ENCODE measurements at places on chromosomes 7 and 10.

DNA sequence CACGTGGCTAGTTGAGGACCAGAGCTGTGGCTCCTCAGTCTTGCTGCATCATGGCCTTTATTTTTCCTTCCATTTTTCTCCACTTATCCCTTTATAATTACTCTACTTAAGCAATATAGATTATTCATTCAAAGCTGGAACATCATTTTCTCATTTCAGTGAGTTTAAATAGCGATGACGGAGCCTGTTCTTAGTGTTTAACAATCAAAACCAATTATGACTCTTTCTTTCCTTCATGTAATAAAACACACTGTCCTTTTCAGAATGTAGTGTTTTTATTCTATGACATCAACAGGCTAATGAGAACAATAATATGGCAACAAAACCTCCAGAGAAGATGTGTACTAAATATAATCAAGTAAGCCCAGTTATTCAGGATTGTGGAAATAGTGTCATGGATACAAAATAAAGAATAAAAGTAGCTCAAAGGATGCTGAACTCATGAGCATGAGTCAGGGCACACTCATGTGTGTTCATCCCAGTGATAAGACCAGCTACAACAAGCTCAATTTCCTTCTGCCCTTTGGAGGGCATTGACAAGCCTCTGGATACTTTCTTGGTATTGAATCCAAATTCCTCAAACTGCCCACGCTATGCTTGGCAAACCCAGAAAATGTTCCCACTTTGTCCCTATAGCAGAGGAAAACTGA lies 188.4 kb downstream of the CYP26A1 start:
- DNase-seq: no peak

GRCh38 chr7:157445956-157446295 lies 109.1 kb downstream of the DNAJB6 start:
- no peak for DNase-seq

DNA sequence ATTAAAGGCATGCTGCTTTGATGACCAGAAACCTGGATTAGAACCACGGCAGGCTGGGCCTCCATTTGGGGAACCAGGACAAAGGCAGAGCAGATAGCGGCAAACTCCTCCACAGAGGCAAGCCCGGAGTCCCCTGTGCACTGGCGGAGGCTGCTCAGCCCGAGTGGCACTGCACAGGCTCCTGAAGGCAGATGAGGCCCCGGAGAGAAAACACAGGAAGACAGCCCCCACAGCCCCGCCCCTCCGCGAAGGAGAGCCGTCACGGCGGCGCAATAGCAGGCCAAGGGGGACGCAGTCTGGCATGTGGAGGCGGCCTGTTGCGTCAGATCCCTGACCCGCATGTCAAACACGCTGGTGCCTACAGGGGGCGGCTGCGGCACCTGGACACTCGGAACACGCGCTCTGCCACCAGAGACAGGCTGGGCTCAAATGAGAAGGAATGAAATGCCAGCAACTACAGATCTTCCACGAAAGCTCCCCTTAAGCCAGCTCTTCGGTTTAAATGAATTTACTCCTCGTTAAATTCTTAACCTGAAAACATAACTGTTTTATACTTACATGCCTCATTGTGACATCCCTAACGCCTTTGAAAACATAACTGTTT lies 128.5 kb downstream of the MAD1L1 start:
- DNase-seq: peak; percentile 84

DNA sequence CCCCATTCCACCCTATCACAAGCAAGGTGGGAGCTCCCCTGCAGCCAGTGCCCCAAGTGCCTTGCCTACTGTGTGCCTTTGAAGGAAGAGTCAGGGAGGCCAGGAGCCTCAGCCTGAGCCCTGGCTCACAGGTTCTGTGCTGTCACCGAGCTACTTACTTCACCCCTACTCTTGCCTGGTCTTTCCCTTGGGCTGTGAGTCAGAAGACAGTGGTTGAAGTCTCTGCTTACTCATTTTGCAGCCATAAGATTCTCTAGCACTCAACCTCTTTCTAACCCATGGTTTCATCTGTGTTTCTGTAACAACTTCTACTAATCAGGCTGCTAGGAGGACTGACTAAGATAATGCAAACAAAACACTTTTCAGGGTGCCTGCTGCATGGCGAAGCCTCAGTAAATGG lies 114.5 kb downstream of the PLCE1 start:
- DNase-seq: no peak

DNA sequence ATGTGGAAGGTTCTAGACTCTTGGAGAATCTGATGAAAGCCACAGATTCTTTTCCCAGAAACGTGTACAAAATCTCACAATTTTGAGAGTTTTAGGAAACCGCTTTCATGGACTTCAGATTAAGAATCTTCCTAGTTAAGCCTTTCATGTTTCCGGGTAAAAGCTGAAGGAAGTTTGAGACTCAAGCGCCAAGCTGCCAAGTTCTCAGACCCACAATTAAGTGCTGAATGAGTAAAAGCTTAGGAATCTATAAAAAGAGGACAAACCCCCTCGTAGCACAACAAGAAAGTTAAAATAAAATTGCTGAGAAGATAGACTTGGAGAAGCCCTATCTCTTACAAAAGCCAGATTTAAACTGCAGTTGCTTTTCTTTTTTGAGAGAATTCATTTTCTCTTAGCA lies 99.6 kb downstream of the ST8SIA6 start:
- no peak for DNase-seq

DNA sequence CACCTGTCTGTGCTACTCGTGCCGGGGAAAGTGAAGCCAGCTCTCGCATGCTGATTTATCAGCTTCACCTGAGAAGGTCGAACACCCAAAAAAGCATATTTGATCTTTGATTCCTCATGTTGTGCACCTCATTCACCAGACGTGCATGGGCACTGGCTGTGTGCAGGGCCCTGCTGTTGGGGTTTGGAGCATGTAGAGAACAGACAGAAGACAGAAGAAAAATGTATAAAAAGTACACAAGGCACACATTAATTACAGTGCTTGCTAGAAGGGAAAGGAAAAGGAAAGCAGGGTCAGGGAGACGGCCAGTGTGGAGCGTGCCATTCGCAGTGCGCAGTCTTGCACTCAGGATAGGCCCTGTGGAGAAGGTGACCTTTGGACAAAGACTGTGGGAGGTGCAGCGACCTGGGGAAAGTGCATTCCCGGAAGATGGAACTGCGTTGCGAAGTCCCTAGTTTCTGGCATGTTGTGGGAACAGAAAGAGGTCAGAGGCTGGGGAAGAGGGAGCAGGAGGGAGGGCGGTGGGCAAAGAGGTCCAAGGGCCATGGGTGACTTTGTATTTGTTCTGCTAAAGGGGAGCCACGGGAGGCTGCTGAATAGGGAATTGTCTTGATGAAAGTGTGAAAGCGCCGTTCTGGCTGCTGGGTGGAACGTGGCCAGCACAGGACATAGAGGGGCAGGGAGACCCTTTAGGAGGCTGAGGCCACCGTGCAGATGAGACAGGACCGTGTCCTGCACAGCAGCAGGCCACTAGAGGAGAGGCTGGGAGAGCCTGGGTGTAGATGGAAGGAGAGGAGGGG lies 232.8 kb downstream of the GLRX3 start:
- no peak for DNase-seq

- no peak for DNase-seq
Measured at GRCh38 chr7:45048748-45049147, 40.0 kb downstream of the NACAD start.

GRCh38 chr7:36764929-36765328 lies 40.6 kb upstream of the AOAH start:
- DNase-seq: no peak

DNA sequence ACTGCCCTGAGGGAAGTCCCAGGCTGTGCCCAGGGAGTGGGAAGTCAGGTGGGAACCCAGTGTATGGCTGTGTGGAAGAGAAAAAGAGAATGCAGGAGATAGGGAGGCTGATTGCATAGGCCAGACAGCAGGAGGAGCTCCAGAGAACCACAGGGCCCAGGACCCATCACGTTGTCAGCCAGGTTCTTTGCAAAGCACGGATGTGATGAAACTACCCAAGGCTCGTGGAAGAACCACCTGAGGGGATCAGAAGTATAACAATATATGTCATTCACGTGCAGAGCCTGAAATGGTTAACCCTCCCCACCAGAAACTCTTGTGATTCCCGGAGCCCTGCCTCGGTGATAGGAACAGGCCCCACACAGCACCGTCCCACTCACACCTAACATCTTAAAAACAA lies 83.6 kb downstream of the LARP4B start:
- DNase-seq: no peak

- no peak for DNase-seq
Measured at GRCh38 chr10:3978761-3979160, 193.8 kb upstream of the KLF6 start.

GRCh38 chr7:42690794-42691639 lies 220.9 kb downstream of the C7orf25 start:
- no peak for DNase-seq

DNA sequence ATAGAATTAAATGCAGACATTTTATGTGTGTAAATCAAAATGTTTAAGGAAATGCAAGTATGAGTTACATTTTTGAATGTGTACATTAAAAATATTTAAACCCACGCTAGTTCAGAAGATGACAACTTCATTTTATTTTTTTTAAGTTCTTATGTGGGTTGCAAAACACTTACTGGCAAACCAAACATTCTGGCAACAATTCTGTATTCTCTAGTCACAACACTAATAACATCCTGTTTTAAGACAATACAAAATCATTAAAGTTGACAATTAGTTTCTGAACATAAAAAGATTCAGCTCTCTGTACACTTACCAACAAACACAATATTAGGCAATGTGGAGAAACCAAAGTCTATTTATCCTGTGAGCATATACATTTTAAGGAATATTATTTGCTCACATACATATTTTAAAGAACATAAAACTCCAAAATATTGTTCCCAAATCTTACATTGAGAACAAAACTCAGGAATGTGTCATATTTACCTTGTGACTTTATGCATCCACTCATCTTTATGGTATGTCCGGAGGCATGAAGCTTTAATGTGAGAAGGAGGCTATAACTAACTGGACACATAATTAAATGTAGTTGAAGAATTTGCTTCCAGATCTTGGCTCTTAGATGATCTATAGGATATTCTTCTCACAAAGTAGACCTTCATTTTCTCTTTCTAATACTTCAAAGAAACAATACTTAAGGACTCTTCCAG lies 134.7 kb downstream of the DGKB start:
- DNase-seq: no peak

DNA sequence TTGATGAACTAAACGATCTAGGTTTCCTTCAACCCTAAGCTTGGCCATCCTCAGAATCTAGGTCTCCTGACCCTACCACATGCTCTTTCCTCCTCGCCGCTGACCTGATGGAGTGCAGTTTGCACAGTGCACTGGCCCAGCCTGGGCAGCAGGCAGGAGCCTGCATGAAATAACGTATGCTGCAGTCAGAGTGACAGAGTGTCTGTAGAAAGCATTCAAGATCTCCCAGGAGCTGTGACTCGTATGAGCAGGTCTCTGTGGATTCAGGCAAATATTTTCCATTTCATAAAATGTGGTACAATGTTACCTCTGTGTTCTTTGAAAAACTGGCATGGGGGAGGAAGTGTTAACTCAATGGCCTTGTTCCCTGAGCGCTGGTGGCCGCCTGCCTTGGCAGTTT lies 441.8 kb downstream of the RPS24 start:
- DNase-seq: no peak

DNA sequence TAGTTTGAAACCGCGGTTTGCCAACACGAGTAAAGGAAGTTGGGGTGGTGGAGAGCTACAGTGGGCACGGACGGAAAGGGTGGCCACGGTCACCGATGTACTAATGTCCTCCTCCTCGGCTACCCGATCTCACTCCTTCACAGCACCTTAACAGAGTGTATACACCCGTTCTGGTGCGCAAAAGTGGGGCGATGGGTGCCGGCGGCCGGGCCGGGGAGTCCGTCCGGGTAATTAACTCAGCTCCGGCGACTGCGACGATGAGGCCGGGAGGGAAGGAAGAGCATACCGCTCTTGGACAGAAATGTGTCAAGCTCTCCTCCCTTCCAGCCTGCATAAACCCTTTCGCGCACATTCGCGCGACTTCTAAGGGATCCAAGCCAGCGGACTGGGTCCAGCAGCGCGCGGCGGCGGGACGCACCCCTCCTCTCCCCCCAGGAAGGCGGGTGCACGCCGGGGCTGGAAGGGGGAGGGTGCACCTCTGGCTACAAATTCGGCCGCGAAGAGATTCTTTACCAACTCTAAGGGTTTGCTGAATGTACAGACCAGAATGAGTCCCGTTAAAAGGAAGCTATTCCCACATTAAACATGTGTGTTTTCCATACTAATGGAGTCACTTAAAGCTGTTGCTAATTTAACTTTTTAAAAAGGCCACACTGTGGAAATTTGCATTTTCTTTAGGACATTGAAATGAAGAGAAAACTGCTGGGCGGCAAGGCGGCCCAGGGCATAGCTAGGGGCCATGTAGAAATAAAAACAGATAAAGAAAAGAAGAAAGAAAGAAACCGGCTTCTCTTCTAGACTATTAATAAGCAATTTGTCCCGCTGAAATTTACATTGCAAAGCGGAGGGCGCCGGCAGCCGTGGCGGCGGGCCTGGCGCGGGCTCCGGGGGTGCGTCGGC lies 6.6 kb upstream of the EBF3 start:
- peak; percentile 79 for DNase-seq

DNA sequence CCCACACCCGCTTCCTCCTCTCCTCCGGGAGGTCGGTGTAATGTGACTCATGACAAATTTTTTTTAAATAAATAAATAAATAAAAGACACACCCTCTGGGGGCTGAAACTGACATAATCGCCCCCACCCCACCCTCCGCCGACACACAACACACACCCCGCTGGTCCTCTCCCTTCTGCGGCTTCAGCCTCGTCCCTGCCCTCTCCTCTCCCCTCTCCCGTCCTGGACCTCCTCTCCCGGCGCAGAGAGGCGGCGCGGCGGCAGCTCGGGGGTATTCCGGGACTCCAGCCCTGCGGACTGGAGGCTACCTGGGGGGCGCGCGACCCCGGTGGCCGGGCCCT lies 686 bp downstream of the ABI1 start:
- DNase-seq: peak; percentile 82

GRCh38 chr10:17652585-17652984 lies 8.6 kb downstream of the STAM start:
- DNase-seq: no peak

- no peak for DNase-seq
Measured at GRCh38 chr7:39816462-39817060, 133.5 kb upstream of the CDK13 start.

DNA sequence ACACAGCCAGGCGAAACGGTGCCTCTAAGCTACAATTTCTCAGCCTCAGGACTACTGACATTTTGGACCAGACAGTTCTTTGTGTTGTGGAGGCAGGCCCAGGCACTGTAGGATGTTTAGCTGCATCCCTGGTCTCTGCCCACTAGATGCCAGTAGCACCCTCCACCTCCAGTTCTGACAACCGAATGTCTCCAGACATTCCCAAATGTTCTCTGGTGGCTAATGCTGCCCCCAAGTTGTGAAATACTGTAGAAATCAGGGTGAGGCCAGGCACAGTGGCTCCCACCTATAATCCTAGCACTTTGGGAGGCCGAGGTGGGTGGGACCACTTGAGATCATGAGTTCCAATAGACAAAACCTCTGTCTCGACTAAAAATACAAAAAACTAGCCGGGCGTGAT lies 18.2 kb downstream of the HNRNPF start:
- no peak for DNase-seq

DNA sequence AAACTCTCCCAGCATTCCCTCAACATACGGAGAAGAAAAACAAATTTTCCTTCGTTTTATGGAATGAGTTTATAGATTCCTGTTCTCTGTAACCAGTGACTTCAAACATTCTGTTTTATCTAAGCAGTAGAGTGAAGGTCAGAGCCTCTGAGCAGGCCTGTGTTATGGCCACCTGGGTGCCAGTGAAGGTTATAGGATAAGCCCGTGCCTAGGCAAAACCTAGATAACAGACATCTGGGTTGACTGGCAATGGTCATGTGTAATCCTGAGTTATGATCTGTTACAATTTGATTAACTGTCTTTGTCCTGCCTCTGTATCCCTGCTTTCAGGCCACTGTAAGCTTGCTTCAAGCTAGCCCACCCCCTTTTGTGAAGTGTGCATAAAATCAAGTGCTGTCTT lies 8.3 kb downstream of the LSM5 start:
- no peak for DNase-seq

Measured in right forelimb (tissue), 1 donor.